Mammary microvascular endothelial cell (primary cell): ENCODE measurements at places on chromosomes 4 and X. TPM values are rescaled to one million over a fixed set of nuclear protein-coding genes. Genes with fewer than 3 reads are reported as not detected.

CXCL6 gene
- 0.67 and 1.5 TPM in 2 replicates for total RNA-seq

ITGB1BP2 gene
- total RNA-seq: 0.20 and 1.00 TPM in 2 replicates

FUNDC1 gene
- total RNA-seq: 14.2 and 16.5 TPM in 2 replicates

PRKG2 gene
- under 0.01 TPM in 1 of 2 replicates, not detected in the other for total RNA-seq

CFI gene
- 47.5 and 51.0 TPM in 2 replicates for total RNA-seq

NKX3-2 gene
- not detected in 2 replicates for total RNA-seq

HSFX2 gene
- not detected in 2 replicates for total RNA-seq

GYPE gene
- total RNA-seq: 0.07 and 0.15 TPM in 2 replicates

CABS1 gene
- not detected in 2 replicates for total RNA-seq

DNAAF6 gene
- not detected in 2 replicates for total RNA-seq

SSX1 gene
- not detected in 2 replicates for total RNA-seq

DNAJB14 gene
- total RNA-seq: 18.5 and 28.6 TPM in 2 replicates

CHIC1 gene
- 6.9 and 7.2 TPM in 2 replicates for total RNA-seq

TASL gene
- total RNA-seq: not detected in 2 replicates

P2RY8 gene
- 0.67 and 1.7 TPM in 2 replicates for total RNA-seq

ETNPPL gene
- 0.25 and 0.53 TPM in 2 replicates for total RNA-seq

ENPP6 gene
- total RNA-seq: not detected in 2 replicates

FAM241A gene
- total RNA-seq: 29.8 and 33.8 TPM in 2 replicates

STATH gene
- not detected in 2 replicates for total RNA-seq

DDX3X gene
- total RNA-seq: 233 and 266 TPM in 2 replicates

CENPU gene
- total RNA-seq: 26.2 and 28.2 TPM in 2 replicates

TCEAL5 gene
- not detected in 2 replicates for total RNA-seq

FGFBP2 gene
- not detected in 2 replicates for total RNA-seq

ZNF157 gene
- not detected in 2 replicates for total RNA-seq

BEND2 gene
- total RNA-seq: not detected in 2 replicates

RRH gene
- total RNA-seq: not detected in 2 replicates

HERC3 gene
- total RNA-seq: 13.8 and 15.3 TPM in 2 replicates

APOOL gene
- 10.3 and 11.7 TPM in 2 replicates for total RNA-seq

SULT1E1 gene
- 0.34 TPM in 1 of 2 replicates, not detected in the other for total RNA-seq

NR3C2 gene
- 15.1 and 16.1 TPM in 2 replicates for total RNA-seq

SLC10A4 gene
- not detected in 2 replicates for total RNA-seq

HNRNPH2 gene
- 48.9 and 56.4 TPM in 2 replicates for total RNA-seq

ZCCHC4 gene
- total RNA-seq: 7.1 and 7.7 TPM in 2 replicates

SATL1 gene
- total RNA-seq: not detected in 2 replicates

CCDC158 gene
- not detected in 2 replicates for total RNA-seq

NFXL1 gene
- 3.7 and 6.9 TPM in 2 replicates for total RNA-seq

NXF2 gene
- total RNA-seq: not detected in 2 replicates

PPP4R3C gene
- not detected in 2 replicates for total RNA-seq

FOXO4 gene
- 3.7 and 4.3 TPM in 2 replicates for total RNA-seq
